ENCODE measurements at places on chromosomes 7 and 10.
A peak's percentile ranks its signal among the peaks of the same experiment; 100 is the strongest.

DNA sequence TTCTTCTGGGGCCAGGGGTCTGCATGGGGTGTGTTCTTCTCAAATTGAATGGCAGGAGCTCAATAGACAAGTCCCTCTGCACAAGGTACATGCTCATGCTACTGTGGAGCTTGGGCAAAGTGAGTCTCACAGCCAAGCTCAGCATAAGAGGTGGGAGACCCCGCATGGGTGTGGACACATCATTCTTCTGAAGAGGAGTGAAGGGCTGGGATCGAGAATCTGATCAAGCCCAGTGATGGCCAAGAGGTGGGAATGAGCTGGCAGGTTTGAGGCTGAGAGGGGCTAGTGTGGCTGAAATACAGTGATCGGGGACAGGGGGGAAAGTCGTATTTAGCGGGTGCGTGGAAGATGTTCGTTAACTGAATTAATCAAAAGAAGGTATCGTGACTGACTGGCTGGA is 32.6 kb downstream of the CDH23 start:
- no peak for DNase-seq

DNA sequence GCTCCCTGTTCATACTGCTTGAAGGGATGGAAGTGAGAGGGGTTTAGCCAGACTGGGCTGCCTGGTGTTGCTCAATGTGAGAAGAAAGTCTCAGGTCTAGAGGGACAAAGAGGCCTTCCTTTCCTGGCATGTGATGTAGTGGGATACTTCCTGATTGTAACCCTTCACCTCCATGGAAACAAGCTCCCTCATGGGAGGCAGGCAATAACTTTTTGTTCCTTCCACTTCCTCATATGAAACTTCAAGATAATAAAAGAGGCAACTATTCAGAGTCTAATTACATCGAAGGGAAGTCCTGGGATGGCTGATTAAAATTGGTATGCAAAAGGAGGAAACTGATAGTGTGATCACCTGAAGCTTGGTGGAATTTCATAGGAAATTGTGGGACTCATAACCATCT is 84.1 kb upstream of the ETV1 start:
- DNase-seq, result no peak

GRCh38 chr10:84198206-84198915 is 4.0 kb downstream of the CDHR1 start:
- no peak for DNase-seq

- no peak for DNase-seq
Observed at GRCh38 chr7:87100326-87100725, 40.9 kb upstream of the ELAPOR2 start.

- DNase-seq, result no peak
Observed at GRCh38 chr7:74337926-74338325, 48.7 kb downstream of the CLIP2 start.

- DNase-seq, result no peak
Observed at GRCh38 chr10:69065406-69066361, 22.2 kb upstream of the SRGN start.

- DNase-seq, result no peak
Observed at GRCh38 chr7:155578016-155578415, 31.7 kb upstream of the CNPY1 start.

DNA sequence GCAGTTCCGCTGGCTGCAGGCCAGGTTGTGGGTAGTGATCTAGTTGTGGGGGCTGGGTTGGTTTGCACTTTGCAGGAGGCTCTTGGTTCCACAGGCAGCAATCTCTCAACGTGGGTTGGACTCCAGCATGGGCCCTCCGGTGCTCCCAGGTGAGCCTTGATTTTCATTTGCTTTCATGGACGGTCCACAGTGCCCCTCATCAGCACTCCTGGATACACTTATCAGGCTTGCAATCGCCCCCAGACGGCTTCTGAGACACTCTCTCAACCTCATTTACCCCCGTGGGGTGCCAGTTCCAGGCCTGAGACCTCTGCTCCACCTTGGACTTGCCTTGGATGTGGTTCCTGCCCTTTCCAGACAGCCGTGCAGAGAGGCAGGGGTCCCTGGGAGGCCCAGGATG is 31.3 kb upstream of the ZNF273 start:
- DNase-seq, result no peak

DNA sequence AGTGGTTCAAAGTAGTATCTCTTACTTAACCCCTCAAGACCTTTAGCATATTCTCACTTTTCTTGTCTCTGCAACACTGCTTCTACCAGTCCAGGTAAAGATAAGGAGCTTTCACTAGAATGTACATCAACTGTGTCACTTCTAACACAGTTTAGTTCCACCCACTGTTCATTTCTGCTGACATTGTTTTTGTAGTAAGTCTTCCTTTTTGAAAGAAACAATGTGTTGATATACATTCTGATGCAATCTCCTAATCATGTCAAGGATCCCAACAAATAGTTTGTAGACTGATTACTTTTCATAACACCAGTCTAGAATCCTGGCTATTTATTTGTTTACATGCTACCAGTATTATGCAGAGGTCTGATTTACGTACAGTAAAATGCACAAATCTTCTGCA is 47.5 kb downstream of the CCSER2 start:
- no peak for DNase-seq

- DNase-seq, result peak; percentile 58
Observed at GRCh38 chr7:131007439-131008330, 273.7 kb upstream of the KLF14 start.

DNA sequence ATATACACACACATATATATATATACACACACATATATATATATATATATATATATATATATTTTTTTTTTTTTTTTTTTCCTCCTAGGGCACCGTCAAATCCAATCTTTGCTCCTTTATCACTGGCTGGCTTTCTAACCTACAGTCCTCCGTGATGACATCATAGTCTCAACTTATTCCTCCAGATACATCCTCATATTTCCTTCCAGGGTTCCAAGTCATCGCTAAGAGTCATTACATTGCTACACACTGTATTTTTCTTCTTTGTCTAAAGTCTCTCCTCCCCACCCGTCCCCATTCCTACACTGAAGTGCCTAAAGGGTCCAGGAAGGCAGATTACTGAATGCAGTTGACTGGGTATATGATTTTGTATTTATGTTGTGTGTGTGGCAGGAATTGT is 1.1 kb upstream of the FAM200A start:
- DNase-seq, result no peak

DNA sequence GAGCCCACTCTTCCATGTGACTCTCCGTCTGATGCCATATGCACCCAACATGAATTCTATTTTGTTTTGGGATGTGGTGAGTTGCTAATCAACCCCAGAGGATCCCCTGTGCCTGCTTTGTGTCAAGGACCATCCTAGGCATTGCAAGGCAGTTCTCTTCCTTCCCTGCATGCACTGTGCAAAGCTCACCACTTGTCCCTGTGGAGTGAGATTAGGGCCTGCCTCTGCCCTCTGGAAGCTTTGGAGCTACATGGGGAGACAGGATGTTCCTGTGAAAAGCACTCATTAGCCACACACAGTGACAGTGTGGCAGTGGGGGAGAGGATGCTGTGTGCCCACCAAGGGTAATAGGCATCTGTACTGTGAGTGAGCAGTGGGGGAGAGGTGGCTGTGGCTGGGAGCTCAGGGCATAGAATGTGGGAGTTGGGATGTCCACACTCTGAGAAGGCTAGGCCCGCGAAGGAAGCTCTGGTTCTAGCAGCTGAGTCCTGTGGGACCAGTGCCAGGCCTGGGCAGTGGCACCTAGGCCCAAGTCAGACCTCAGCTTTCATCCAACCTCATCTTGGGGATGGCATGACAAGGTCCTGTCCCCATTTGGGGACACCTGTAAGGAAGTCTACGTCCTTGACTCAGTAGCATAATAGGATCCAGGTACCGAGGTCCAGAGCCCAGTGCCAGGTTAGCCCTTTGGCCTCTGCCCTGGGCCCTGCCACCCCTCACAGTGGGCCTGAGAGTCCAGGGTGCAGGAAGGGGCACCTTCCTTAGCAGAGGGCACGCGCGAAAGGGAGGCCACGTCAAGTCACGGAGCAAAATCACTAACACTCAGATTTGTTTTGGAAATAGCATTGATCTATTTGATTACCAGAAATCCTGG is 6.6 kb downstream of the ADRA2A start:
- DNase-seq, result no peak

GRCh38 chr10:96622013-96622787 is 35.4 kb upstream of the TM9SF3 start:
- DNase-seq, result no peak

DNA sequence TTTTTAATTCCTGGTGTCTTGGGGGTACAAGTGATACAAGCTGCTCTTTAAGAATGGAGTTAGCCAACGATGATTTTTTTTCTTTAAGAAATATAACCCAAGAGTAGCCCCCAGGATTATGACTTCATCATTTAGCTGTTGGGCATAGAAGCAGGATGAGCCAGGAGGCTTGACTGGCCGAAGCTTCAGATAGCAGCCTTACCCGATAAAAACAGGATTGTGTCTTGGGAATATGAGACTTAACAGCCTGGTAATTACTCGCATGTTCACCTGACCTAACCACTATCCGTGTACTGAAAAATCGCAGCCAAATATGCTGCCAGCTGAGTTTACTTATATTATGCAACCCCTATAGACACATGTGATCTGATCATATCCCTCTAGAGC is 346.0 kb upstream of the BMPER start:
- no peak for DNase-seq

DNA sequence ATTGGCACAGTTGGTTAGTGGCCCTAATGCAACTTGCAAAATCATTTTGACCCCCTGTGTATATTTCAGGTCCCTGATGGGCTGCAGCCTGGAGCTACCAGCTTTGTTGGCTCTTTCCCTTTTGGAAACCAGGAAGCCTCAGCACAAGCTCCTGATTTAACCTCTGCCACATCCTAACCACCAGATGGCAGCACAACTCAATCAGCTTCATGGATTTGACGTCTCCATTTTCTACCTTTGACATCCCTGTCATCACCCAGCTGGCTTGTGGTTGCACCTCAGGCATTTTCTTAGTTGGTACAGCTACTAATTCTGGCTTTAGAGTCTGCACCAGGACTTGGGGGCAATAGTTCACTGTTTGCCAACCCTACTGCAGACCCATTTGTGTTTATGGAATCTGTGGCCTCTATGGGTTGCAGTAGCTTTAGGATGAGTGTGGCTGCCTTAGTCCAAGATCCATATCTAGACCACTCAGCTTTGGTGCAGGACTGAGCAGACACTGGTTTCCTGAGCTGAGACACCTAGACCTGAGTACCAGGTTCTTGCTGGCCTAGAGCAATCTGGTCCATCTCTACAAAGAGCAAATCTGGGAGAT is 456.2 kb downstream of the REEP3 start:
- DNase-seq, result peak; percentile 55
